Renal cortical epithelial cell (primary cell): ENCODE measurements at places on chromosomes 7 and 10.
A peak's percentile ranks its signal among the peaks of the same experiment; 100 is the strongest.

DNA sequence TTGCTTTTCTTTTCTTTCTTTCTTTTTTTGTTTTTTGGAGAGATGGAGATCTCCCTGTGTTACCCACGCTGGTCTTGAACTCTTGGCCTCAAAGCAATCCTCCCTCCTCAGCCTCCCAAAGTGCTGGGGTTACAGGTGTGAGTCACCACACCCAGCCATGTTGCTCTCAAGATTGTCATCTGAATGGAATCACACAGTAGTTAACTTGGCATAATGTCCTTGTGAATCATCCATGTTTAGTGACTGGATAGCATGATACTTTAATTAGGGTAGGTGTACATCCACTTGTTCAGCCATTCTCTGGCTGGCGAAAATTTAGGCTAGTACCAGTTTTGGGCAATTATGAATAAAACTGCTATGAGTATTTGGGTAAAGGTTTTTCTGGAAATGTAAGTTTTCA is 15.4 kb upstream of the GRB10 start:
- DNase-seq, result no peak

- peak; percentile 38 for DNase-seq
These were observed 2.9 kb upstream of the NRAP start for GRCh38 chr10:113666682-113667252.

- no peak for DNase-seq
These were observed 18.0 kb upstream of the STARD3NL start for GRCh38 chr7:38160003-38160571.

DNA sequence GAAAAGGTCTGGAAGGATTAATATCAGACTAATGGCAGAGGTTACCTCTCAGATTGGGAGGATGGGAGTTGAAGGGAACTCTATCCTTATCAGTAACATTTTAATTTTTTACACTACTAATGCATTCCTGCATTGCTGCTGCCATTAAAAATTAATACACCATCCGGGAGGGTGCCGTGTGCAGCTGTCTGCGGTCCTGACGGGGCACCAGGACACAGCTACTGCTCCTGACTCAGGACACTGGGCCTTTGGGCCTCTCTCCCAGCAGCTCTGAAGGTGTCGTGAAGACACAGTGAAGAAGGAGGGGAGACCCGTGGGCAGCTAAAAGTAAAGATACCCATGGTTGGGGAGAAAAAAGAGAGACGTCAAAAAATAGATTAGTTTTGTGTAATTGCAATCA is 23.4 kb upstream of the HK1 start:
- no peak for DNase-seq

GRCh38 chr10:3755440-3756359 is 29.3 kb downstream of the KLF6 start:
- DNase-seq, result peak; percentile 45

DNA sequence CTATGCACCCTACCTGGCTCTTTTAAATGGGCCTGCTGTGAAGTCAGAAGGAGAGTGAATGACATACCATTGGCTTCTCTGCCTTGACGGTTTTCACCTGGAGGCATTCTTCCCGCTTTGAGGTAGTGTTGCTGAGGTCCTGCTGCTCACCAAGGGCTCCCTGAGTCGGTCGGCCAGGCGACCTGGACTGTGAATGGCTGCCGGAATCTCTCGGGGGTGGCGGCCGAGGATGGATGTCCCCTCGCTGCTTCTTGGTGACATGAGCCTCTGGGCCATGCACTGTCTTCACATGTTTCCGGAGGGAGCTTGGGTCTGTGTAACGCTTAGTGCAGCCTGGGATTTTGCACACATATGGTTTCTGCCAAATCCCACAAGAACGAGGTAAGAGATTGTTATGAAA is 264.7 kb downstream of the GLI3 start:
- no peak for DNase-seq

DNA sequence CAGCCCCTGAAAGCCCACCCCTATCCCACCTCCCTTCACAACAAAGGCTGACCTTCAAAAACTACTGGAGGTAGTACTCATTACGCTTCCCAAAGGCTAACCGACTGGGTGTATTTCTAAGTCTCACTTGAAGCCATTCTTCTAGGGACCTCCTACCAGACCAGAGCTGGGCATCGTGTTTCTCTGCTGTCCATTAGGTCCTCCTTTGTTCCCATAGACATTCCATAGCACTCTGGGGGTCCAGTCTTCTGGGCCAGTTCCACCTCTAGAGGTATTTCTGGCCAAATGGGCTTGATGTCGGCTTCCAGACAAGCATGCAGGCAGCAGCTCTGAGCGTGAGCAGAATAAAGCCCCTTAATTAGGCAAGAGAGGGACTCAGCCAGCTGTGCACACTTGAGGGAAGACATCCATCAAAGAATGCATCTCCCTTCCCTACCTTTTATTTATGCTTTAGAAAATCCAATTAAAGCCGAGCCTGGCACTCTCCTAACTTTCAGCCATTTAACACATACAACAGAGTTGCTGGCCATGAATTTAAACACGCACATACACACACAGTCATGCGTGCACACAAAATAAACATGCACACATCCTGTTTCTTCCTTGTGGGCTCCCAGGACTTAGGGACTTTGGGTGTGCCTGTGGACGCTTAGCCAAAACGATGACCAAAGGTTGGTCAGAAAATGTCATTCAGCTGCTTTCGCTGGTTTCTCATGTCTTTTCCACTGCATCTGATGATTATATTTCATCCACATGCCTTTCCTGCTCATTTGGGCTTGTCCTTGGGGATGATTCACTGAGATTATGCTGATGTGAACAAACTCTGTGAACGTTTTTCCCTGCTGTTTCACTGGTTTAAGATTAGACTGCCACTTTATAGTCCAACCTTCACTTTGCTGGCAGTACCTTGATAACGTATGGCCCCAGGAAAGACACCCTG is 362.0 kb upstream of the NFE2L3 start:
- DNase-seq, result peak; percentile 13

DNA sequence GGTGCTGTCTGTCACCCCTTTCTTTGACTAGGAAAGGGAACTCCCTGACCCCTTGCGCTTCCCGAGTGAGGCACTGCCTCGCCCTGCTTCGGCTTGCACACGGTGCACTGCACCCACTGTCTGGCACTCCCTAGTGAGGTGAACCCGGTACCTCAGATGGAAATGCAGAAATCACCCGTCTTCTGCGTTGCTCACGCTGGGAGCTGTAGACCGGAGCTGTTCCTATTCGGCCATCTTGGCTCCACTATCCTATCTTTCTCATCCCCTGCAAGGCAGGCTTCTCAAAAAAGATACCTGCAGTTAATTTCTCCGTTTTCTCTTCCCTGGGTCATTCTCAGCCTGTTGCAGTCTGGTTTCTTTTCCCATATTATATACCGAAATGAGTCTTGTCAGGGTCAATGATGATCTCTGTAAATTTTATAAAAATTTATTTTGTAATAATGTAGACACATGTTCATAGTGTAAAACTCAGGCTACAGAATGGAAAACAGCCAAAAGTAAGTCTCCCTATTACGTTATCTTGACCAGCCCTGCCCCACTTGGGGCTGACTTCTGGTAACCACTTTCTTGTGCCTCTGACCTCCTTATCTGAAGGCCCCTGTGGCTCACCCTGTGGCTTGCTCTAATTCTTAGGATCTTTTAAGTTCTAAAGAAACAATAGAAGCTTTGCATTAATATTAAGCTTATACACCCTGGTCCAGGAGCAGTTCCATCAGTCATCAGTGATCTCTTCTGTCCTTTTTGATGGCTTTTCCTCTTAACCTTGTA is 20.7 kb downstream of the BLVRA start:
- DNase-seq, result no peak

GRCh38 chr7:73983437-73984164 is 44.4 kb upstream of the ELN start:
- DNase-seq, result no peak

DNA sequence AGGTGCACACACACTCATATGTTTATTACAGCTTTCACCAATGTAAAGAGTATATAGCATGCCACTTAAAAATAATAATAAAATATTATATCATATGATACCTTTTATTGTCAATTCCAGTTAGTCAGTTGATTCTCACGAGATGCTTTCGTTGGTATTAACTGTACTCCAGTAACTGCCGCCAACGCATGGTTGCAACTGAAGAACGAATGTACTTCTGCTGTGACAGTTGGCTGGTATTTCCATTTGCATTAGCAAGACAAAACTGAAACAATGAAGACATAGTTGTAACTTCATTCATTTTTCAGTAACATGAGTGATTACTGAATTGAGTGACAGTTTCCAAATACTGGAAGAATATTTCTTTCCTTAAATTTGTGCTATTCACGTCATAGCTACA is 70.5 kb upstream of the PRKCQ start:
- no peak for DNase-seq

- no peak for DNase-seq
These were observed 153.0 kb downstream of the GRK5 start for GRCh38 chr10:119360181-119360921.

- peak; percentile 81 for DNase-seq
These were observed 25.0 kb downstream of the ZNF487 start for GRCh38 chr10:43461950-43462349.

- DNase-seq, result no peak
These were observed 66.1 kb downstream of the MTPN start for GRCh38 chr7:135911099-135911498.

DNA sequence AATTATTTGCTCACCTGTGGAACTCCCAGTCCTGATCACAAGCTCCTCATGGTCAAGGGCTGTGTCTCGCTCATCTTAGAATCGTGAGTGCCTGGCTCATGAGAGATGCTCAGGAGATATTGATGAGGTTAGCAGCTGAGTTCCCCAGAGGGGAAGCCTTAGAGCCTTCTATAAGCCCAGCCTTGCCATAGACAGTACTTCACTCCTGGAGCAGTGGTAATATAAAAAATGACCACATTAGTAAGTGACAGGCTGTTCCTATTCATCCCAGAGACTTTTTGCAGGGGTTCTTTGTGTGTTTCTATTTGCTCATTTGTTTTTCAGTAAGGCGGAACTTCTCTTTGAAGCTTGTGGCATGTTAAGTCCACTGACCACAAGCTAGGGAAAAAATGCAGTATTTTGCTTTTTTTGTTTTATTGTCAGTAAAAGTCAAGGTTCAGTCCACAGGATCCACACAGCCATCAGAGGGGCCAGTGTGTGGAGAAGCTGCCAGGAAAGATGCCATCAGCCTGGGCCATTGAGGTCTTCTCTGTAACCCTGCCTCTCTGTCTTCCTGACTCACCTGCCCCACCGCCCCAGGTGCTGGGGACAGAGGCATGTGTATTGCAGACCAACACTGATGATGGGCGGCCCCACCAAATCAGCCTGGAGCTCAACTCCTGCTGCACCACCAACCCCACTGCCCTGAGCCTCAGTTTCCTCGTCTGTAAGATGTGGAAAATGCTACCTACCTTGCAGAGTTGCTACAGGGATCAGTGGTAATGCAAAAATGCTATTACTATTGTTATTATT is 36.4 kb upstream of the JCAD start:
- DNase-seq, result no peak

DNA sequence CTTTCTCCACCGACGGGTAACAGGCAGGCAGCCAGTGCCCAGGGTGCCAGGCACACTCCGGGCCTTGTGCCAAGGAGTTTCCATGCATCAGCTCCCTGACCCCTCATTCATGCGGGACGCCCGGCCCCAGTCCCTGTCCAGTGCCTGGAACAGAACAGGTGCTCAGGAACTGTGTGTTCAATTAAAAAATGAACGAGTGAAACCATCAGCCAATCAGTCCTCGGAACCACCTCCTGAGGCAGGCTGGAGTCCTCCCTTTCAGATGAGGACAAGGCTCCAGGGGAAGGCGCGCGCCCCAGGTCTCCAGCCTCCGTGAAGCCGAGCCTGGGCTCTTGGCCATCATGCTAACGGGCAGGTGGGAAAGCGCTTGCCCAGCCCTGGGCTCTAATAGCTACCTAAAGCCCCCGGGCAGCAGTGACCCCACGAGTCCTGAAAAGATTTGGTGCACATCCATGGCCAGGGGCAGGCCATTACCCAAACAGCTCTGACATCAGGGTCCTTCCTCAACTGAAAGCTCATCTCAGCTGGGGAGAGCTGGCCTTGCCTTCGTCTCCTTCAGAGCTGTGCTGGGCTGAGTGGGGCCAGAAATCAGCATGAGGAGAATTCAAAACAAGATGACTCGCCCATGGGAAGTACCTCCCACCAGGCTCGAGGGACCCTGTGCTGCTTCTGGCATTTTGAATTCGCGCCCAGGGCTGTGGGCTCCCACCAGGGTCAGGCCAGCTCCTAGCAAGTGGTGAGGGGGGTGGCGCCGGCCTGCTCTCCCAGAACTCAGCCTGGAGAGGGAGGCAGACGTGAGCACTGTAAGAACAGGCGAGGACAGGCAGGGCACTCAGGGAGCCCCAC is 200.5 kb downstream of the MAD1L1 start:
- peak; percentile 55 for DNase-seq

GRCh38 chr10:77334501-77334900 is 303.1 kb downstream of the KCNMA1 start:
- DNase-seq, result no peak

DNA sequence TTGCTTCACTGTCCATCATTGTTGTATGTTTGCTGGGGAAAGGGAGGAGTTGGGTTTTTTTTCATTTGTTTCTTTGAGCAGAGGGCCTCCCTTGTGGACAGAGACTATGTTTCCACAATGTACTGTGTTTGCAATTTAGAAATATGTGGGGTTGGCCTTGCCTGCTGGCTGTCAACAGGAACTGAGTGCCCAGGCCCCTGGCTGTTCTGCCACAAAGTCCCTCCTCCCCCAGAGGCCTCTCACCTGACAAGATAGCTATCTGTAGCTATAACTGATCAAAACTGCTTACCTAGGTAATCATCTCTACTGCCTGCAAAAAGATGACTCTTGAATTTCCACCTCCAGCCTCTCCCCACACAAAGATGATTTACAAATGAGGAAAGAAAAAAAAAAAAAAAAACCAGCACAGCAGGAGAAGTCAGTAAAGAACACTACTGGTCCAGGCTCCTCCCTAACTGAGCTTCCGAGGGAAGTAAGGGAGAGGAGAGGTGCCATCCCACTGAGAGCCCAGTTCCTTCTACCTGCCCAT is 121.8 kb downstream of the SGMS1 start:
- DNase-seq, result no peak

- DNase-seq, result peak; percentile 84
These were observed 51.6 kb downstream of the ARMH3 start for GRCh38 chr10:102004376-102004775.
